ENCODE measurements at places on chromosomes 12 and 14. TPM values are rescaled to one million over a fixed set of nuclear protein-coding genes. Genes with fewer than 3 reads are reported as not detected.

GRCh38 chr12:66647034-66647691, 31.7 kb downstream of the GRIP1 start:
- H3K4me3 ChIP-seq: no peak overlapping the region
- no peaks in the 10 kb centered on the region for H3K27me3 ChIP-seq
- no peaks in the 10 kb centered on the region for H3K4me1 ChIP-seq
- H3K27ac ChIP-seq: no peak overlapping the region

Gene TMEM229B
- 39.7 TPM for total RNA-seq

GRCh38 chr14:99562856-99563748, 40.9 kb downstream of the CCDC85C start:
- no peaks in the 10 kb centered on the region for H3K27me3 ChIP-seq
- peaks cover 77% of the 10 kb centered on the region for H3K4me1 ChIP-seq
- H3K4me3 ChIP-seq: no peak overlapping the region
- H3K36me3 ChIP-seq: no peaks in the 10 kb centered on the region
- no peak overlapping the region for H3K27ac ChIP-seq

Gene HOXC12
- not detected for total RNA-seq

DNA sequence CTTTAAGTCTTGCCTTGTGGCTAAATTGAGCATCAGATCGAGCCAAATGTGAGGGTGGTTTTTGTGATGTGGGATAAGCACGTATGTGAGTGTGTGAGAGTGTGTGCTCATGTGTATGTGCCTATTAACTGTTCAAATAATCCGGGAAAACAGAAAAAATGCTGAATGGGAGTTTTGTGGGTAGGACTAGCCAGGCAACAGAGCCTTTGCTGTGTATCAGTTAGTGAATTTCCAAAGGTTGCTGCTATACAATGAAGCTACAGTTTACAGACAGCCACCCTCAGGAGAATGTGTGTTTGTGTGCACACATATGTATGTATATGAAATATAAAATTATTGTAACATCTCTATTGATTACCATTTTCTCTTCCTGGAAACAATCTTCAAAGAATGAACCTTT, 154.0 kb downstream of the SOX5 start:
- no peaks in the 10 kb centered on the region for H3K36me3 ChIP-seq
- H3K27me3 ChIP-seq: no peaks in the 10 kb centered on the region
- no peaks in the 10 kb centered on the region for H3K4me1 ChIP-seq
- no peak for DNase-seq

- no peak overlapping the region for H3K4me3 ChIP-seq
- H3K27me3 ChIP-seq: no peaks in the 10 kb centered on the region
- DNase-seq: no peak
- H3K36me3 ChIP-seq: no peaks in the 10 kb centered on the region
- no peak overlapping the region for H3K27ac ChIP-seq
Measured at GRCh38 chr14:66918527-66918926, 270.7 kb upstream of the GARIN2 start.

Gene CCDC88C
- 61.3 TPM for total RNA-seq

Gene NANOG
- not detected for total RNA-seq

Data from Peyer's patch (tissue), 4 donors.